ENCODE measurements at places on chromosomes 11 and 22.

DNA sequence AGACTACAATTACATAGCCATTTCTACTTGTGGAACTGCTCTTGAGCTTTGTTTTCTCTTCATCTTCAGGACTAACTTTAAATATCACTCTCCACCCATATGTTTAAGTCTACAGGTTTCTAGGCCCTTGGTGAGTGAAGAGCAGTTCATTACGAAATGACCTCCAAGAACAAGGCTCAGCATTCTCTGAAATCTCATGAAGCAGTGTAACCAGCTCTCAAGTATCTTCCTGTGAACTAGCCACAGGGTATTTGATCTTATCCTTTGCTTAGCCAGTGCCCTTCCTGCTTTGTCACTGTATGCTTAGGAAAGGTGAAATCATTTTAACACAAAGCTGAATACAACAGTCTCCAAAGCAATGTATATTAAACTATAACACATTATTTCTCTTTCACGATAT lies 20.4 kb upstream of the LYVE1 start:
- no peak for DNase-seq

GRCh38 chr11:70544774-70545609 lies 146.7 kb downstream of the CTTN start:
- no peak for DNase-seq

- no peak for DNase-seq
Observed at GRCh38 chr11:113332638-113333329, 18.4 kb downstream of the TTC12 start.

GRCh38 chr11:89016214-89016613 lies 49.6 kb downstream of the GRM5 start:
- no peak for DNase-seq

- DNase-seq: no peak
Observed at GRCh38 chr22:19719050-19719482, 4.3 kb upstream of the GP1BB start.

- no peak for DNase-seq
Observed at GRCh38 chr11:91489989-91490388, 734.6 kb upstream of the FAT3 start.

GRCh38 chr11:113286509-113287497 lies 27.6 kb upstream of the TTC12 start:
- DNase-seq: no peak

- no peak for DNase-seq
Observed at GRCh38 chr22:41478891-41479521, 10.1 kb downstream of the ACO2 start.

GRCh38 chr11:63986932-63987513 lies 785 bp downstream of the OTUB1 start:
- DNase-seq: no peak

DNA sequence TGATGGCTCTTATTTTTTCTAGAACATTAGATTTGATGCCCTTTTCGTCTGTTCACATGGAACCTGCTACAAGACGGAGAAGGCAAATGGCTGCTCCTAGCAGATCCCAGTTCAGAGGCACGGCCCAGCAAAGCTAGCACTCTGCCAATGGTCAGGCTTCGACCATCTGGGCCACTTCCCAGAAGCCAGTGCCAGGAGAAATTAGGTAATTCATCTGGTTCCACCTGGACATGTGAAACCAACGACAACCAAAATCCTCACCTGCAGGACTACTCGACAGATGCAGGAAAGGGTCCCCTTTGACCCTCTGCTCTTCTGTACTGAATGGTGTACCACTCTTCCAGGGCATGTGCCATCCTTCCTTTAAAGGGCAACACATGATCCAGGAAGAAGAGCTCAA lies 25.4 kb downstream of the MICAL3 start:
- no peak for DNase-seq

GRCh38 chr22:43926349-43926710 lies 2.7 kb downstream of the PNPLA3 start:
- DNase-seq: no peak

- no peak for DNase-seq
Observed at GRCh38 chr22:39502789-39503409, 809 bp downstream of the MIEF1 start.

DNA sequence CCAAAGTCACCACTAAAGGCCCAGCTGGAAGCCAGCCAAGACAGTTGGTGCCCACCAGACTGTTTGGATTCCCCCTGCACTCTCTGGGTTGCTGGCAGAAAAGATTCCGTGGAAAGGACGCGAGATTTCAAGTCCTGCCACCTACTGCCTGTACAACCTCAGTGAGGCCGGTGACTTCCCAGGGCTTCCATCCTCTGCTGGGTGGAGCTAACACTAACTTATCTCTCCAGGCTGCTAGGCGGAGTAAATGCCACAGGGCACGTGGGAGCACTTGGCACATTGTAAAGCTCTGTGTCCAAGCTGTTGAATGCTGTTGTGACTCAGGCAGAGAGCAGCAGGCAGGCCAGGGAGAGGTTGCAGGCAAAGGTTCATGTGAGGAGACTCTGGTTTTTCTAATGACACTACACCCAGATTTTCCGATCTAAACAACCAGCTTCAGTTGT lies 50.9 kb upstream of the CDON start:
- peak; percentile 84 for DNase-seq

GRCh38 chr11:109039611-109040010 lies 374.7 kb downstream of the DDX10 start:
- DNase-seq: no peak

DNA sequence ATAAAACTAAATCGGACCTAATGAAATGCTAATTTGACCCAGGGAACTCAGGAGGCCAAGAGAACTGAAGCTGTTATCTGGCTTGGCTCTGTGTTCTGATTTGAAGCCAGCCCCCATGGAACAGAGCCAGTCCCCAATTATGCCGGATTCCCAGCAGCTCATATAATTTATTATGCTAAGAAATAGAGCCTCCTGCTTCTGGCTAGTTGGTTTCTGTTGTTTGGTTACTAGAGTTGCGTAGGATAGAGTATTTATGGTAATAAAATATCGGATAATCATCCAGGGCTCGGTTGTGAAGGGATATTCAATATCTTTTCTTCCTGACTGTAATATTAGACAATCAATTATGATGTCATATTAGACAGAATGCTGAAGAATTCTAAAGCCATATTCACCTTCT lies 120.4 kb upstream of the TTC12 start:
- DNase-seq: no peak

GRCh38 chr11:106167085-106167484 lies 89.6 kb downstream of the AASDHPPT start:
- no peak for DNase-seq

DNA sequence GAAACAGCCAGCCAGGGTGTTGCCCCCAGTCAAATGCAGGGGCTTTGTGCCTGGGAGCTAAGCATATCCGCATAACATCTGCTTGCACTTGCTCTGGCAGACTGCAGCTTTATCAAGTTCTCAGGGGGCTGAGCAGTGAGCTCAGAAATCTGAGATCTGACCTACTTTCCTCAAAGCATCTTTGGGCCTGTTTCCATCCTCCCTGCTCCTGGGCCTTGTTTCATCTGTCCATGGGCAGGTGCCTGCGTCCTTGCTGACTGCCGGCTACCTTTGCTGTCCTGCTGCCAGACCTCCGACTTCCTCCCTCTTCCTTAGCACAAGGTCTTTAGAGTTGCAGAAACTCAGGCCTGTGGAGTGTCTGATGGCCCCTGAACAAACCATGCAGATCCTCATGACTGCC lies 131.2 kb upstream of the B3GAT1 start:
- DNase-seq: no peak

GRCh38 chr22:42608823-42609361 lies 5.8 kb downstream of the POLDIP3 start:
- no peak for DNase-seq

DNA sequence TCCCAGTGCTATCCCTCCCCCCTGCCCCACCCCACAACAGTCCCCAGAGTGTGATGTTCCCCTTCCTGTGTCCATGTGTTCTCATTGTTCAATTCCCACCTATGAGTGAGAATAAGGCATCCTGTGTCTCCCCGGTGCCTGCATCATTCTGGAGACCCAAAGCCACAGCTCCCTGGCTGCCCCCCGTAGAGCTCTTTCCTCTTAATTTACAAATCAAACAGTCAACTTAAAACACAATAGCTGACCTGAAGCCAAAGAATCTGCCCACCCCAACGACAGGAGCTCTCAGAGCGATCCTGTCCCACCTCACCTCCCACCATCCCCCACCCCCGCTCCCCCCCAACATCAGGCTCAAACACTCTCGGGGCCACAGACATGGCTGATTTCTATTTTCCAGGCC lies 558.3 kb downstream of the BRD1 start:
- DNase-seq: no peak

GRCh38 chr11:8229299-8230177 lies 34.1 kb downstream of the LMO1 start:
- DNase-seq: no peak

DNA sequence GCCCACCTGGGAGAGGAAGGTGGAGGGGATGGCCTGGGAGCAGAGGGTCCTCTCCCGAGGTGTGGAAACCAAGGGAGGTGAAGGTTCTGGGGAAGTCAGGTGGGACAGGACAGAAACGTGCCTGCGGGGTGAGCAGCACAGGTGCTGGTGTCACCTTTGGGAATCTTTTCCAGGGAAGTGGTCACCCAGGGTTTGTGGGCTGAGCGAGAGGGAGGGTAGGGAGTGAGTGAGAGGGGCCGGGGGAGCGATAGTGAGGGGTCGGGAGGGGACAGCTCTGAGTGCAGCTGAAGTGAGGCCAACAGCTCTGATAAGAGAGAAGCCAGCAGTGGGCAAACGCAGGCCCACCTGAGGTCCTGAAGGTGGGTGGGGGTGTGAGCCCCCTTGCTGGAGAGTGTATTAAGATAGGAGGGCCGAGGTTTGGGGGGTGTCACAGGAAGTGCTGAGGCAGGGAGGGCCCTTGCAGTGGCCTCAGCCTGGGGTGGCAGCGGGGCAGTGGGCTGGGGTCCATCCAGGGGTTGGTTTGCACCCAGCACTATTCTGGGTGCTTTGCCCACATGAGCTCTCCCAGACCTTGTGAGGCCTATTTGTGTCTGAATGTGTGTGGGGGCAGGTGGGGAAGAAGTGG lies 1.6 kb upstream of the SHANK3 start:
- no peak for DNase-seq

GRCh38 chr22:30481711-30482110 lies 9.9 kb upstream of the SEC14L3 start:
- no peak for DNase-seq

DNA sequence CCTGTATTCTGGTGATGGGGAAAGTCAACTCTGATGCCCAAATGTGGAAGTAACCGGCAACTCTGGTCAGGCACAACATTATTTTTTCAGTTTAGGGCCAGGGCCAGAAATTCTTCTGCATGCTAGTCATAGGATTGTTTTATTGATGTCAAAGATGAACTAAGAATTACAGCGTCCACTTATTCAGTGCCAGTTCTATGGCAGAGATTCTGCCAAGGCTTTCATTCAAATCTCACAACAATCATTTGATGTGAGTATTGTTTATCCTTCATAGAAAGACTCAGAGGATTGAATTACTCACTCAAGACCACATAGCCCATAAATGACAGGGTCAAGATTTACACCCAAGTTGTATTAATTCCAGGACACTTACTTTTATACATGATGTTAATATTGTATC lies 87.7 kb downstream of the TMPRSS5 start:
- no peak for DNase-seq

DNA sequence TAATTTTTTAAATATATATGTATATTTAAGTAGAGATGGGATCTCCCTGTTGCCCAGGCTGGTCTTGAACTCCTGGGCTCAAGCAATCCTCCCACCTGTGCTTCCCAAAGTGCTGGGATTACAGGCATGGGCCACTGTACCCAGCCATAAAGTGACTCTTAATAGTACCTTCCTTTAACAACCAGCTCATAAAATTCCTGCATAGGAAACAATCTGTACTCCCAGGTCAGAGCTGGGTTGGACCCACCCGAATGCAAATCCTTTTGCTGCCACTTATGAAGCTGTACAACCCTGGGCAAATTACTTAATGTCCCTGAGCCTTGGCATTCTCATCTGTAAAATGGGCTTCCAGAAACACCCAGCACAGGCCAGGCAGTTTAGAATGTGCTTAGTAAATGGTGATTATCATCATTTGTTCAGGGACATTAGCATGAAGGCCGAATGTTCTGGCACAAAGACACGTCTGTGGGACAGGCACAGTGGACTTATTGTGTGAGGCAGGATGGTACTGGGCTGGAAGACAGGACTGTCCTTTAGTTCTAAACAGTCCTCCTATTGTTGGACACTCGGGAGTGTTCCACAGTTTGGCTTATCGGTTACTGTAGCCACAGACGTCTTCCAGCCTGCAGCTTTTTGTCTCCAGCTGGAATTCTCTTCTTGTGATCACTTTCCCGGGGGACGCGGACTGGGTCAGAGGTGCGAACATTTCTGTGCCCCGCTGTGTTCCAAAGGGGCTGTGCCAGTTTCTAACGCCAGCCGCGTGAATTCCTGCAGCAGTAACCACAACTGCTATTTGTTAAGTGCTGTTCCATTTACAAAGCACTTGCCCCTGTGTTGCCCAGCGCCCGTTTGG lies 6.0 kb downstream of the PDXP start:
- peak; percentile 62 for DNase-seq

GRCh38 chr22:32752816-32753520 lies 48.5 kb upstream of the TIMP3 start:
- DNase-seq: no peak

DNA sequence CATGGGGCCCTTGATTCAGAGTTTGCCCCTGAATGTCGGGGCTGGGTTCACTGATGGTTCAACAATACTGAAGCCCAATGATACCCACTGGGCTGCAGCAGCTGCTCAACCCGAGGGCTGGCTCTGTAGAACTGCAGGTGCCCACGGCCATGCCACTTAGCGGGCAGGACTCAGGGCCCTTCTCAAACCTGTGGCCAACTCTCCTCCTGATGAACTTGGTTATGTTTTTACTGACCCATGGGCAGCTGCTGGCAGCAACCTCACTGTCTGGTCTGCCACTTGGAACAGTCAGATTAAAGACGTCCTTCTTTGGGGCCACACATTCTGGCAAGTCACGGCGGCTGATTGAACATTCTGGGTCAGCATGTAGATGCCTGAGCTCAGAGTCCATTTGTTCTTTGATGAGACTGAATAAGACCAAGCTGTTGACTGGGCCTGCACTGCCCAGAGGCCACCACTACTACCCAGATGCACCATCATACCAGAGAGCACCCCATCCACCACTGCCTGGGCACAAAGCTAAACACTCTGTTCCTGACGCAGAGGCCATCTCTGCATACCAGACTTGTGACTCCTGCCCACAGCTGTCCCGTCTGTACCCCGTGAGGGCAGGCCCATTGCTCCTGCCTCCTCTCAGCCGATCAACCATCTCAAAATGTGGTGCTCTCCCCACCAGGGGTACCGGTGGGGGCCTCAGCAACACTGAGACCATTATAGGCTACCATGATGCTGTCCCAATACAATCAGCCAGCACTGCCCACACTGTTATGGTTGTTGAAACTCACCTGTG lies 67.8 kb downstream of the SHANK2 start:
- DNase-seq: no peak

DNA sequence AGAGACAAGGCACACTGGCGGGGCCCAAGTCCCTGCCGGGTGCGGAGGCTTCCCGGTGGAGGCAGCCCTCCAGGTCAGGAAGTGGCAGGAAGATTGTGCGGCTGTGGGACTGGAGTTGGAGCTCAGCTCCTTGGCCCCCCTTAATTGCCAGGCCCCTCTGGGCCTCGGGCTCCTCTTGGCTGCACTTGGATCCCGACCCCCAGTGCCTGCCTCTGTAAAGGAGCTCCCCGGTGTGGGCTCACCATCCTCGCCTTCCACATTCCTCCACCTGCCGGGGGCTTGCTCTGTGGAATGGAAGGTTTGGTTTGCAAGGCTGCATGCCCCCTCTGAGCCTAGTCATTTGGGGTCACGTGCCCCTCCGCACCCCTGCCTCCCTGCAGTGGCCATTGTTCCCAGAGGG lies 38.1 kb upstream of the COMT start:
- no peak for DNase-seq

GRCh38 chr11:36890121-36890679 lies 292.2 kb upstream of the RAG2 start:
- no peak for DNase-seq

All from HepG2 (cell line).